ENCODE measurements at places on chromosomes 1 and 21.

- peak; percentile 46 for DNase-seq
Measured at GRCh38 chr1:1349256-1350012, at the start of gene DVL1. DVL1 (minus strand) TSS chr1:1349418; CDS start chr1:1349065, 353 bp downstream.

GRCh38 chr1:39655578-39656268 lies 16.2 kb downstream of the NT5C1A start:
- DNase-seq, result no peak

DNA sequence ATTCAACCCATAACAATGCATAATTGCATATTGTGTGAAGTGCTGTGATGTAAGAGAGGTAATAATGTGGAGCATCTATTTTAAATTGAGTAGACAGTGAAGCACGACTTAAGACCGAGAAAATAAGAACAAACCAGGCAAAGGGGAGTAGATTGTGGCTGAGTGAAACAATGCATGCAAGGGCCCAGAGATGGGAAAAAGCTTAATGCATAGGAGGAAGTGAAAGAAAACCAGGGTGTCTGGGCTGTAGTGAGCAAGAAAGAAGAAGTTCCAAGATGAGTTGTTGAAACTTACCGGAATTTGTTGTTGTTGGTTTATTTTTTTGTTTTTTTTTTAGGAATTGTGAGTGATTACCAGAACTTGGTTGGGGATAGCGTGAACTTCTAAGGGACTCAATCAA lies 104.7 kb downstream of the SNX7 start:
- DNase-seq, result no peak

DNA sequence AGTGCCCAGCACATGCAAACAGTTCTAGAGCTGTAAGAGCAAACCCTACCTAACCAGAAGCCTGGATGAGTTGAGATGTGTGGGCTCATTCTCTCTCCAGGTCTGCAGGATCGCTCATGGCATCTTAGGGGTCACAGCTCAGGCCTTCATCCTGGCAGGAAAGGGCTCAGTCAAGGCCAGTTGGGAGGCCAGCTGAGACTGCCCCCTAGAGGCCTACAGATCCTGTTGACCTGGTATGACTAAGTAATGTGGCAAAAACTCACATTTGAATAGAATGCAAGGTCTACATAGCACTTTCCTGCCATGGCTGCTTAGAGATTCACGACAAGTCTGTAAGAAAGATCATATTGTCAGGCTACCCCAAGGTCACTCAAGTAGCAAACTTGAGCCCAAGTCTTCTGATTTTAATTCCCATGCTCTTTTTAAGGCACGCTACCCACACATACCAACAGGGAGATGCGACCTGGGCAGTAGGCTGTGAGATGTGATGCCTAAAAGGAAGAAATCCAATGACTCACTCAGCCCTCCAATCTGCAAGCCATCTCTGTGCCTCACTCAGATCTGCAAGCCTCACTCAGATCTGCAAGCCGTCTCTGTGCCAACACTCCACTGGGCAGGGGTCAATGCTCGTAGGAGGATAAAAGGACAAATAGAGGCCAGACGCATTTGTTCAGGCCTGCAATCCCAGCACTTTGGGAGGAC lies 5.1 kb upstream of the CAPN8 start:
- no peak for DNase-seq

- no peak for DNase-seq
Measured at GRCh38 chr1:208058267-208058666, 147.3 kb upstream of the CD34 start.

DNA sequence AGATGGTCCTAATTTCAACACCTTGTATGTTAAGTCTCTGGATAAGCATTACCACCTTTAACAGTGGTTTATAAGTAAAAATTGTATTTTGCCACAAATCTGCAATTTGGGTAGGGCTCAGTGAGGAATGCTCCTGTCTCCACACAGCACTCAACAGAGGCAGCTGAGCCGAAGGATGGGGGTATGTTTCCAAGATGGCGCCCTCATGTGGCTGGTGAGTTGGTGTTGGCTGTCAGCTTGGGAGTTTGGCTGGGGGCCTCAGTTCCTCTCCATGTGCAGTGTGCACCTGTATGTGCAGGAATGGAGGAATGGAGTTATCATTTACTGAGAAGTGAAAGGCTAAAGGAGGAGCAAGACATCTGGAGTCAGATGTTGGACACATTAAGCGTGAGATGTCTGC lies 136.8 kb downstream of the GABPA start:
- no peak for DNase-seq

GRCh38 chr21:32422064-32422463 lies 9.6 kb downstream of the EVA1C start:
- DNase-seq, result no peak

DNA sequence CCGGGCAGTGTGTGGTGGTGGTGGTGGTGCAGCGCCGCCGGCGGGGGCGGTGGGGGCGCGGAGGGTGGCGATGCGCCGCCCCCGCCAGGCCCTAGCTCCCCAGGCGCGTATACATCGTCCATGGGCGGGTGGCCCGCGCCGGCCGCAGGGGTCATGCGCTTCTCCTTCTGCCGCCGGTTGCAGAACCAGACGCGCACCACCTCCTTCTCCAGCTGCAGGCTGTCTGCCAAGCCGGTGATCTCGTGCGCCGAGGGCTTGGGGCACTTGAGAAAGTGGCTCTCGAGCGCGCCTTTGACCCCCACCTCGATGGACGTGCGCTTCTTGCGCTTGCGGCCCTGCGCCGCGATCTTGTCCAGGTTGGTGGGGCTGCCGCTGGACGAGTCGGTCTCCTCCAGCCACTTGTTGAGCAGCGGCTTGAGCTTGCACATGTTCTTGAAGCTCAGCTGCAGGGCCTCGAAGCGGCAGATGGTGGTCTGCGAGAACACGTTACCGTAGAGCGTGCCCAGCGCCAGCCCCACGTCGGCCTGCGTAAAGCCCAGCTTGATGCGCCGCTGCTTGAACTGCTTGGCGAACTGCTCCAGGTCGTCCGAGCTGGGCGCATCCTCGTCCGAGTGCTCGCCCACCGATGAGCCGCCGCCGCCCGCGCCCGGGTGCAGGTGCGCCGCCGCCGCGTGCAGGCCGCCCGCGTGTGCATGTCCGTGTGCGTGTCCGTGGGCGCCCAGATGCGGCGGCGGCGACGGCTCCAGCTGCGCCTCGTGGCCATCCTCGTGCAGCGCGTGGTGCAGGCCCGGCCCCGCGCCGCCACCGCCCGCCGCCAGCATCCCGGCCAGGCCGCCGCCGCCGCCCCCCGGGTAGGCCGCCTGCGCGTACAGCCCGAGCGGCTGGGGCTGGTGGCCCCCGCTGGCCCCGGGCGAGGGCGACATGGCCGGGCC lies 926 bp downstream of the POU3F1 start:
- no peak for DNase-seq

DNA sequence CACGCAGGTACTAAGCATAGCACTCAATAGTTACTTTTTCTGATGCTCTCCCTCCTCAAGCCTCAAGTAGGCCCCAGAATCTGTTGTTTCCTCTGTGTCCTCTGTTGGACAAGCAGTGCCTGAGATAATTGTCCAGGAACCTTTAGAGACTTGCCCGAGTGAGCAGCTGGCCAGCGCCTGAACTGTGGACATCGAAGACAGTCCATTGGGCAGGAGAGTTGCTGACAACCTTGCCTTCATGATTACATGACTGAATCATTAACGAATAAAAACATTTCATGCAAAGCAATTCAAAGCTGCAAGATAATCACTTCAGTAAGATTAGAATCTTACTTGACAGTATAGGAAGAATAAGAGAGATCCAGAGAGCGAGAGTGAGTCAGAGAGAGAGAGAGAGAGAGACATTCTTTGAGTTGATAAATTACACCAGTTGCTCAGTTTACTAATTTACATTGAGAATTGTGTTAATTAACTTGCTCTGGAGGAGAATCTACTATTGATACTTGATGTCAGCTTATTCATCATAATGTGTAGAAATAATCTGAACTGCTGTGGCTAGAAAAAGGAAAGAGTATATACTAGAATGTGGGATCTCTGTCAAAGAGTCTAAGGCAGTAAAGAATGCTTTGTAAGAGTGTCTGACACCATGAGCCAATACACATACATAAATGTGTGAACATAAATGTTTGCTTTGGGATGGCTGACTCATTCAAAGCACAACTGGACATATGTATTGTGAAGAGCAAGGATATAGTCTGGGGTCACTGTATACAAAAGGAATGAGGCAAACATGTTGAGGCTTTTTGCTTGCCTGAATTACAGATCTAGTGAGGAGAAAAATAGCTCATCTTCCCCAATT lies 216.0 kb downstream of the ZNF326 start:
- DNase-seq, result no peak

DNA sequence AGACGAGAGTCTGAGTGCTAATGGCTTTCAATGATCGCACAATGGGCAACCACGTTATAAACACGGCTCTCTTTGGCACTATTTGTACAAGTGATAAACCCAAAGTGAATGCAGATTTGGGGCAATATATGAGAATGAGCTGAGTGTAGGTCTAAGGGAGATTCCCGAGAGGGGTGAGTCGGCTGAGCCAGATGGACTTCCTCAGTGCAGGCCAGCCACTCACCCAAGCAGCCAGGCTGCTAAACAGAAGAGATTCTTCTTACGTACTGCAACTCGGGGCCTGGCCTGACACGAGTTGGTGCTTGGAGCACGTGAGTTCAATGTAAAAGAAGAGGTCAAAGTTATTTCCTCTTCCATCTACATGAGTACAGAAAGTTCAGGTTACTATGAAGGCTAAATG lies 6.2 kb upstream of the MIXL1 start:
- no peak for DNase-seq

DNA sequence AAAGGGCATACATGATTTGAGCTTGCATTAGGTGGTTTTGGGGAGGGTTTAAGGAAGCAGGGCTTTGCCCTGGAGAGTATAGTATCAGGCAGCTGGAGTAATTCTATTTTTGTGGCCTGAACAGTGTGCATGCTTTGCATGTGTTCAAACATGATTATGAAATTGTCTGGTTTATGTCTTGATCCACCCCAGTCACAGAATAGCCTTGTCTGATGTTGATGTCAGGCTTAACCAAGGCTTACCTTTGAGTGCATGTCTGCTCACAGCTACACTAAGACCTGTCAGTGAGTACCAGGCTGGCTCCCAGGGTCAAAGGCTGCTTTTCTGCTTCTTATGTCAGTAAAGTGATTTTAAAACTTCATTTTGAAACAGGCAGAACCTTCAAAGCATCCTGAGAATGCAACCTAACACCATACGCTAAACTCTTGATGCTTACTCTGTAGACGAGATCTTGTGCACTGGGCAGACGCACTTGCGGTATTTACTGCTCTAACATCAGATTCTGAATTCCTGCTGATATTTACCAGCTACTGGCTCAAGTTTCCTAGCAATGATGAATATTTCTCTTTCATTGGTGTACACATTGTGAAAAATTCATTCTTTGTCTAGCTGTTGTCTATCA lies 78.9 kb downstream of the MAP3K21 start:
- DNase-seq, result no peak

- DNase-seq, result no peak
Measured at GRCh38 chr1:7450838-7451237, 320.3 kb upstream of the VAMP3 start.

GRCh38 chr1:184189361-184189760 lies 137.8 kb downstream of the TSEN15 start:
- no peak for DNase-seq

Measured in activated CD4-positive, CD25-positive, alpha-beta regulatory T cell (primary cell).